ENCODE measurements at places on chromosomes 1 and 21.

DNA sequence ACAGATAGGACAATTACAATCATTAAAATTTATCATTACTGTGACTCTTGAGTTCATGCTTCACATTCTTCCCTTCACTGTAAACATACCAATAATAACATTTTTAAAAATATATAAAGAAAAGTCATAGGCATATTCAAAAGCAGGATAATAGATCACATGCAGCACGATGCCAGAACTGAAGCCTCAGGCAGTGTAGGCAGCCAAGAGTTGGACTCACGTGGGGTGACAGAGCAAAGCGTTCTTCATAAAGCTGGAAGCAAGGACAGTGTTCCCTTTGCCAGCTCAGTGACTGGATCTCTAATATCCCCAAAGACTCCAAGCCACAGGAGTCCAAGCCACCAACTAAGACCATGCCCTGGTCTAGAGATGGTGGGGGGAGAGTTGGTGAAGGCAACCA, 77.7 kb downstream of the ODF2L start:
- no peak for DNase-seq

GRCh38 chr1:46673749-46674182, 2.1 kb downstream of the TEX38 start:
- no peak for DNase-seq

DNA sequence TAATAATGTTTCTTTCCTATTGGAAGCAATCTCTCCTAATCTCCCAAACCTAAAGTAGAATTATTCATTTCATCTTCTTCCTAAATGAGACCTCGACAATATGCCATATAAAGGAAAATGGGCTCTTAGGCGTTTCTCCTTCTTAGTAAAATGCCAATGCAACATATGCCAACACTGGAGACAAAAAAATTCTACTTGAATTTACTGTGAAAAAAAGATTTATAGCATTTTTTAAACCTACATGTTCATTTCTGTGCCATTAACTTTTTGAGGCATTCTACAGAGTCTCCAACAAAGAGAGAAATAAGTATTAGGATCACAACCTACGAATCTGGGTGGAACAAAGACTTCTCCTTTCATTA, 1.3 kb downstream of the WDR47 start:
- DNase-seq = no peak

GRCh38 chr1:227058321-227058751, 118.2 kb downstream of the COQ8A start:
- DNase-seq = no peak

- no peak for DNase-seq
Observed at GRCh38 chr1:182269097-182269496, 122.5 kb downstream of the GLUL start.

DNA sequence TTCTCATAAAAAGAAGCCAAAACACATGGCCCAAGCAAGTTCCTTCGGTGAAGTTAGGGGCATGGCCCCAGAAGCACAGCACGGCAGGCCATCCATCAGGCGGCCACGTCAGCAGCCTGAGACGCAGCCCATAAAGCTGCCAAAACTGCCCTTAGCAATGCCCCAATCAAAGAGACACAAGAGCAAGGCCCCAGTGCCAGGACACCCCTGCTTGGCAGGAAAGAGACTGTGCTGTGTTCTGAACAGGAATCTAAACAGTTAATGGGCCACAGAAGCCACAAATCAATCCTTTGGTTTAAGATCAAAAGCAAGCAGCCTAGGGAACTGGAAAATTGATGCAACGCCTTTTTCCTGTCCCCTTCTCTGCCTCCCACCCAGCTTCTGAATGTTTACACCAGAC, 497.0 kb upstream of the USP24 start:
- DNase-seq = no peak

DNA sequence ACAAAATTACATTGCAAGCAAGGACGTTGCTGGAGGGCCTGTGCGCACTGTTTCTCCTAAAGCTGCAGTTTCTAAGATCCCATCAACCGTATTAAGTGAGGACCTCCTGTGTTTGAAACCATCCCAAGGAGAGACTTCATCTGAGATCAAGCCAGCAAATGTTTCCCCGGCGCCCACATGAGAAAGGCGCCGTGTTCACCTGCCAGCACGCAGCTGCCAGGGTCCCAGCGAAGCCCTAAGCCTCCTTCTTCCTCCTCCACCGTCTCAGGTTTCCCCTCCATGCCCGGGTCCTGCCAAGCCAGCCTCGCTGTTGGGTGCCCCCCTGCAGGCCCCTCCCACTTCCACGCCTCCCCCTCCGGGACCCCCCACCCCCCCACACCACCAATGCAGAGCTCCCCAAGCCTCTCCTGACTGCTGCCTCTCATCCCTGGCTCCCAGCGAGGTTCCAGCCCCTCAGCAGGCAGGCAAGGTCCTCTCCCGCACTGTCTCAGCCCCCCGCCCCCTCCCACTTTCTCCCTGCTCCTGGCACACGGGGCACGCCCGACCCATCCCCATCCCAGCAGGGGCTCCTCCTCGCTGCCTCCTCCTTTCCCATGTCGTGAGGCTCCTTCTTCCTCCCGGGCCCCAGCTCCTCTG, 8.6 kb upstream of the TFF1 start:
- DNase-seq = no peak

DNA sequence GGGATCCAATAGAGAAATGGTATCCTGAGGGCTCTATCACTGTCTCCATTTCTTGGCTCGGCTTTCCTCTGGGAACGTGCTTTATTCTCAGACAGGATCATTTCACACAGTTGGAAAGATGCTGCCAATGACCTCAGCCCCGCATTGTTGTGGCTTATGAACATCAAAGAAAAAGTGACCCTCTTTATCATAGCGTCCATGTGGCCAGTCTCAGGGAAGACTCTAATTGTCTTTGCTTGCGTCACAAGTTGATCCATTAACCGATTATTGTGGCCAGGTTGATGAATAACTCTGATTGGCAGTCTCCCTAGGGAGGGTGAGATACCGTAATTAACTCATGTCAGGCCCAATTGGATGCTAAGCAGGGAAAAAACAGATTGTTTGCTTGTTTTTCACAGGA, 10.4 kb upstream of the TMEM9 start:
- DNase-seq = no peak

DNA sequence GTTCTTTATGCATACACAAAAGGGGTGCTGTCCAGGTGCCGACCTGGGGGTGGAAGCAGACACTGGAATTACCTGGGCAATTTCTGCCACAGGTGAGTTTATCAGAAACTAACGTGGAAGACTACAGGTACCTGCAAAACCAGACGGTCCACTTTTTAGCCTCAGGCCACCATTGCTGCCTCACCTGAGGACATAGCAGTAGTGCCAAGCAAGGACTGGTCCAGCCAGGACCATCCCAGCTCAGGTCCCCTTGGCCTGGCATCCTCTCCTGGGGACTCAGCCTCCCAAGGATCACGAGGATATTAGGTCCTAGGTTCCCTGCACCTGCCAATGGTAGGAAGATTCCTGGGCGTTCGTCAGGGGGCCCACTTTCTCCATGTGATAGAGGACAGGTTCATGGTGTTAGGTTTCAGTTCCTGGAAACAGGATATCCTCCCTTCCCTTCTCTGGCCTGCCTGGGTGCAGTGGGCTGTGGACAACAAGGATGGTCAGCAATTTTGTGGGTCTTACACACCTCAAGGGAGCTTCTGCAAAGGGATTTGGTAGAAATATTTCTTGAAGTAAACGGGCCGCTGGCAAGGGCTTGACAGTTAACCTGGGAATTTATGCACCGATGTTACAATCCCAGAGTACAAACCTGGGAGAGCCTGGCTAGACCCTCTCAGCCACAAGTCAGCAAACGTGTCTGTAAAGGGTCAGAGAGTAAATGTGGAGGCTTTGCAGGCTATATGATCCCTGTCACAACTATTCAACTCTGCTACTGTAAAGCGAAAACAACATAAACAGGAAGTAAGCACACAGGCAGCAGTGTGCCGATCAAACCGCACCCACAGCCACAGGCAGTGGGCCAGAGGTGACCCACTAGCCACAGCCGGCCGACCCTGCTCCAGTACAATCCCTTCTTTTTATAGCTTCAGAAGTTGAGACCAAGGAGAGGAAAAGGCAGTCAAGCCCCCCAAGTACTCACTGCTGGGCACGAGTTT, 71.4 kb upstream of the RAB4A start:
- DNase-seq = no peak

DNA sequence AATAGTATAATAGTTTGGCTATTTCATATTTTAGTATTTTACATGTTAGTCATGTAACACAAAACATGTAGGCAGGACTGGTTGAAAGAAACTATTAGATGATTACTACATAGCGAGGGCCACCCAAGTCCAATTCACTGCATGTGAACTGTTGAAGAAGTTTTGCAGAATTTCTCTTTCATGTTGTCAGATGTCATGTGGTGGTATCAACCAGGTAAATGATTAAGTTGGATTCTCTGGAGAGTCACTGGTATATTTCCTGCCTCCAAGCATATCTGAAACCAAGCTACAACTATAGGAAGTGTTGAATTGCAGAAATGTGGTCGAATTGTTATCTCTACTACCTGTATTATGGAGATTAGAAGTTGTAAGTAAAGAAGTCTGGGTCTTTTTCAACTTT, 137.8 kb upstream of the DPYD start:
- no peak for DNase-seq

- no peak for DNase-seq
Observed at GRCh38 chr21:32878661-32879060, 107.1 kb upstream of the PAXBP1 start.

DNA sequence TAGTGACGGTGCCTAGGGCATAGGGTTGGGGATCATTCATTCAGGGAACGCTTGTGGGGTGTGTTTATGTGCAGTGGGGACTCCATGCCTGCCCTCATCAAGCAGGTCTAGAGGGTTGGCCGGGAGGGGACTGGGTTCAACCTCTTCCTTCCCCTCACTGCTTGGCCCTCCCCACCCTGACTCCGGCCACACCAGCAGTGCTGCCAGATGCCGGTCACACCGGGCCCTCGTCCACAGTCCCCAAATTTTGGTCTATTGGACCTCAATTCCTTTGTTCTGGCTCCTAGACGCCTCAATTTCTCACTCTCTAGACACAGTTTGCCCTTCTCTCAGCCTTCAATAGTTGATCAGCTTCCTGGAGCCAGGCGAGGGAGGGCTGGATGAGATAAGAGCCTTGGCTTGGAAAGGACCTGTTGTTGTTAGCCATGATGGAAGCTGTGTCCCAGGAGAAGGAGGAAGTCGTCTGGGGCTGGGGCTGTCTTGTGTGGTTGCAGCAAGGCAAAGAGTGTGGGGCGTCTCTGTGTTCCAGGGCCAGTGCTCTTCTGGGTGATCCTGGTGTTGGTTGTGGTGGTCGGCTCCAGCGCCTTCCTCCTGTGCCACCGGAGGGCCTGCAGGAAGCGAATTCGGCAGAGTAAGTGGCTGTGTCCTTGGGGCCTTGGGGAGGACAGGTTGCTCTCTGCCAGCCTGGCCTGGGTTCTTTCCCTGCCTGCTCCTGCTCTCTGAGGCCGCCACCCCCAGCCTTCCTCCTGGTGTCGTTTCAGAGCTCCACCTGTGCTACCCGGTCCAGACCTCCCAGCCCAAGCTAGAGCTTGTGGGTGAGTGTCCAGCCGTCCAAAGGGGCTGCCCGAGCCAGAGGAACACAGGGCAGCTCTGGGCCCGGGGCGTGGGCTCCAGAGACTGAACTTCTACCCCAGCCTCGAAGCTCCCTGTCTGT, 41.1 kb upstream of the TNFRSF1B start:
- no peak for DNase-seq

GRCh38 chr1:150273311-150273710, 721 bp downstream of the C1orf54 start:
- no peak for DNase-seq

DNA sequence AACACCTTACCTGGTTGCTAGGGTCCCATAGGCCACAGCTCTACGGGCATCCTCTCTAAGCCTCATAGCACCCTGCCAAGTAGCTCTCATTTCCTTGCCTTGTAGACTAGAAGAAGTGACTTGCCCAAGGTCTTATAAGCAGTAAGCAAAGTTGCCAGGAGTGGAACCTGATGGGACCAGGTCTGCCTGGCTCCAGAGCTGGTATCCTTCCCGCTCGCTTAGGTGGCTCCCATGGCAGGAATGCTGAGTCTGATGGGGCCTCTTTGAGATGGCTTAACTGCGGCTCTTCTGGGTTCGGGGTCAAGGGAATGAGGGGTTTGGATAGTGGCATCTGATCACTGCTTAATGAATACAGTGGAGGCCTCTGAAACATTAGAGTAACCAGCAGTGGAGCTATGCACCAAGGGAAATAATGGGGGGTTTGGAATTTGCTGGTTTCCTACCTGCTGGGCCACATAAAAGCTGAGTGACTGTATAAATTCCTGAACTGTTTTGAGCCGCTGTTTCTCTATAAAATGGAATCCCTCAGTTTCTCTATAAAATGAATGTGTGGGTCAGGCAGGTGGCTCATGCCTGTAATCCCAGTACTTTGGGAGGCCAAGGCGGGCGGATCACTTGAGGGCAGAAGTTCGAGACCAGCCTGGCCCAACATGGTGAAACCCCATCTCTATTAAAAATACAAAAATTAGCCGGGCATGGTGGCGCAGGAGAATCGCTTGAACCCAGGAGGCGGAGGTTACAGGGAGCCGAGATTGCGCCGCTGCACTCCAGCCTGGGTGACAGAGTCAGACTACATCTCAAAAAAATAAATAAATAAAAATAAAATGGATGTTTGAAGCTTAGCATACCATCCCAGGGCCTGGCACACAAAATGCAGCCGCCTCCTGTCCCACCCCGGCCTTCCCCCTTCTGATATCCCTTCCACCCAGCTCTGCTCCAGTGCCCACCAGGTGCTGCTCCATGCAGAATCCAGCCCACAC, 12.4 kb downstream of the FAM151A start:
- no peak for DNase-seq

DNA sequence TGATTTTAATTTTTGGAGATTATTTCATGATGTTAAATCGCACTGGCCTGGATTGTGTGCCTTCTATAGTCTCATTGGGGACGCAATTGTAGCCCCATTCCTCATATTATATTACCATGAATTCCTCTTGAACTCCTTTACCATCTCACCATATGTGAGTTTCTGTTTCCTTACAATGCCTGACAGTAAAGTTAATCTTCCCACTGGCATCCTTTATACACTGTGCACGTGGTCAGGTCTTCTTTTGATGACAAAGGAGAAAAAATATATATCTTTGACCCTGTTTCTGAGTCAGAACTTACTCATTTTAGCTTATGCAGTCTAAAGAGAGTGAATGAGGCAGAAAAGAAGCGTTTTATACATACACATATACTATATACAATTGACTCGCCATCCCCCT, 774 bp upstream of the ABL2 start:
- no peak for DNase-seq

DNA sequence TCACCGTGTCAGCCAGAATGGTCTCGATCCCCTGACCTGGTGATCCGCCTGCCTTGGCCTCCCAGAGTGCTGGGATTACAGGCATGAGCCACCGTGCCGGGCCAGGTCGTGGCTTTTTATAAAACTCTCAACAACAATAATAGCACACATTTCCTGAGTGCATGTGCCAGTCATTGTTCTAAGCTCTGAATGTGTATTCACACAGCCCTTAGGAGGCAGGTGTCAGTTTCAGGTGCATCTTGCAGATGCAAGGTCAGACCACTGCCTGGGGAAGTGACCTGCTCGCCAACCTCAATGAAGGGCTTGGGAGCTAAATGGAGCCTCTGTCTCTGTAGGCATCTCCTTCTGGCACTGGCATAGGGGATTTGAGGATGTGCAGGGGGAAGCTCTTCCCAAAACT, 1.6 kb upstream of the LEFTY2 start:
- no peak for DNase-seq

- no peak for DNase-seq
Observed at GRCh38 chr1:232057217-232057895, 430.8 kb downstream of the DISC1 start.
